Ureter (tissue), 1 donor: ENCODE measurements at places on chromosomes 13 and 19.

DNA sequence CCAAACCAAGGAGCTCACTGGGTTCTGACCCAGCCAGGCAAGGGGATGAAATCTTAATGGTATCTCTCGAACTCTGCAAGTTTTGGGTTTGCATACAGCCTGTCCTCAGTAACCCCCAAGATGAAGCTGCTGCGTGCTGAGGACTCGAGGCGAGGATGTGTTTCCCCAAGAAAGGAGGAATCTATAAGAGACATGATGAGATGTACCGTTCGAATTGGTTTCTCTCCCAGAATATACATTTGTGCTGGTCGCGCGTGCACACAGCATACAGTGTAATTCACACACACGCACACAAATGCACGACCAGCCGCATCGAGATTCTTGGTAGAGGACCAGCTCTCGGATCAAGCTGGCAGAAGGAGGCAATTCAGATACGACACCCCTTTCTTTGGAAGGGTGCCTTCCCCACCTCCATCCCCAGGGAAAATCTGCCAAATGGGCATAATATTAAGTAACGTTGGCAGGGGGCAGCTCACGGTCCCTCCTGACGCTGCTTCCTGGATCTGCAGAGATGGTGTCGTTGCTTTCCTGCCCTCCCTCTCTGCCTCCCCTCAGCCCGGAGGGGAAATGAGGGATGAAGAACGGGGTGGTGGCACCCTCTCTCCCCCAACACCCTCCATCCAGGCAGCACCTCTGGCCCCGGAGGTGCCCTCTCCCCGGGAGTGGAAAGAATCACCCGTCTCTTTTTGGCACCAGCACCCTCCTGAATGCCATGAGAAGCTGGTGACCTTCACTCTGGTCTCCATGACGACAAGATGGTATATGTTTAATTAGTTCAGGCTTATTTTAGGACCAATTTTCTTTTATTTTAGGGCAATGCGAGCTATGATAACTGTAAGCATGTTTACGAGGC lies 310.2 kb downstream of the ZNF536 start:
- no peak for DNase-seq

- DNase-seq = no peak
Observed at GRCh38 chr19:2986951-2987524, 9.7 kb downstream of the TLE6 start.

- DNase-seq = no peak
Observed at GRCh38 chr13:48660361-48661076, 6.8 kb downstream of the CYSLTR2 start.

DNA sequence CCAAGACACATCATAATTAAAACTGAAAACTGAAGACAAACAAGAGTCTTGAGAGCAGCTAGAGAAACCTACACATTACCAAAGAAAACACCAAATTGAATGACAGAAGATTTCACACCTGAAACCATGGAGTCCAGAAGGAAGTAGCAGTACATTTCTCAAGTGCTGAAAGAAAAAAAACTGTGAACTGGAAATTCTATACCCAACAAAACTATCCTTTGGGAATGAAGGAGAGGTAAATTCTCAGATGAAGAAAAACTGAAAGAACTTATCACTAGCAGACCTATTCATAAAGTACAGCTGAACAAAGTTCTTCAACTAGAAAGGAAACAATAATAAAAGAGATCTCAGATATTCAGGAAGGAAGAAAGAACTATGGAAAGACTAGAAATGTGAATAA lies 198.7 kb upstream of the ZNF507 start:
- DNase-seq = no peak

GRCh38 chr13:60338754-60339153 lies 58.3 kb upstream of the TDRD3 start:
- DNase-seq = no peak

GRCh38 chr13:76516586-76516985 lies 369.6 kb downstream of the KCTD12 start:
- no peak for DNase-seq
